ENCODE measurements at places on chromosomes 11 and 22.

GRCh38 chr11:95562196-95562921 is 227.2 kb downstream of the FAM76B start:
- no peak for DNase-seq

DNA sequence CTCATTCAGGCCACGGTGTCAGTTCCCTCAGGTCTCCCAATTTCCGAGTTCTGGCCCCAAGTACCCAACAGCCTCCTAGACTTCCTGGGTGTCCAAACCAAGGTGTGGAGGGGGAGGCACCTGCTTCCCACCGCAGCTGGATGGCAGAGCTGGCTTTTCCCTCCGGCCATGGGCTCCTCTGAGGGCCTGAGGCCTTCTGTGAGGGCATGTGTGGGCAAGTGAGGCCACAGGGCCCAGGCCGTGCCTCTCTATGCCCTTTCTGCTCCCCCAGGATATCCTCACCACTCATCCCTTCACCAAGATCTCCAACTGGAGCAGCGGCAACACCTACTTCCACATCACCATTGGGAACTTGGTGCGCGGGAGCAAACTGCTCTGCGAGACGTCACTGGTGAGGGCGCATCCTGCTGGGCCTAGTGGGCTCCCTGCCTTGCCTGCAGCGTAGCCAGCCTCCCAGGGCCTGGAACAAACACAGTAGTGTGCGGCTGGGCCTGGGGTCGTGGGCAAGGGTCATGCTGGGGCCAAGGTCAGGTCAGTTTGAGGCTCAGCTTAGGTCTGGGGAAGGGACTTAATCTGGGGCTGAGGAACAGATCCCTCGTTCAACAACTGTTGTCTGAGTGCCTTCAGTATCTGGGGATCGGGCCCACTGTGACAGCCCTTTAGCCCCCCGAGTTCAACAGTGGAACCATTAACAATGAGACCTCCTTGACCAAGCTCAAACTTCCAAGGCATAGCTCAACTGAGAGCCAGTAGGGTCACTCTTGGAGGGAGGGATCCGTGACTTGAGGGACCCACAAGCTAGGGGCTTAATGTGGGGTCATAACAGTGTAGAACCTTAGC is 85.8 kb downstream of the MYO7A start:
- DNase-seq = no peak

DNA sequence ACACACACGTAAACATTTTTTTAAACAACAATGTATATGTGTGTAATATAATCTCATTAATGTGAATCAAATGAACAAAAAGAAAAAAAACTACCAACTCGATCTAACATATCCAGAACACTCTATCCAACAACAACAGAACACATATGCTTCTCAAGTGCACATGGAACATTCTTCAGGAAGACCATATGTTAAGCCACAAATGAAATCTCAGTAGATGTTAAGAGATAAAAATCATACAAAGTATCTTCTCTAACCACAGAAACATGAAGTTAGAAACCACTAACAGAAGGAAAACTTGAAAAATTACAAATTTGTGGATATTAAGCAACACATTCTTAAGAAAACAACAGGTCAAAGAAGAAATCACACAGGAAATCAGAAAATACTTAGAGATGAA is 25.5 kb upstream of the TMEM45B start:
- DNase-seq = no peak

- DNase-seq = no peak
These were observed 53.3 kb downstream of the SMIM38 start for GRCh38 chr11:69209038-69209350.

DNA sequence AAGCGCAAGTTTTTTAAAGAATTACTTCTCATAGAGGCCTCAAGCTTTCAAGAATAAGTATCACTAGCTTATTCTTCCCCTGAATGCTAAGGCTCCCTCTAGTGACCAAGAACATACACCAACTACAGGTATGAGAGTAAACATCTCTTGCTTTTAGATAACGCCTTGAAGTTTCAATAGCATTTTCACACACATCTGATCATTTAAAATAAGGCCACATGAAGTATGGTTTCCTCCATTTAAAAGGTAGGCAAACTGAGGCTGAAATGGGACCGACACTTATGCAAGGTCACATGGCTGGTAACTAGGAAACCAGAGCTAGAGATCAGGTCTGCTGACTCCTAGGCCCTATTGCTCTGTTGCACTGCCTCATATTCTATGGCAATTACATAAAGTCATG is 66.5 kb downstream of the CCDC34 start:
- peak; percentile 58 for DNase-seq

DNA sequence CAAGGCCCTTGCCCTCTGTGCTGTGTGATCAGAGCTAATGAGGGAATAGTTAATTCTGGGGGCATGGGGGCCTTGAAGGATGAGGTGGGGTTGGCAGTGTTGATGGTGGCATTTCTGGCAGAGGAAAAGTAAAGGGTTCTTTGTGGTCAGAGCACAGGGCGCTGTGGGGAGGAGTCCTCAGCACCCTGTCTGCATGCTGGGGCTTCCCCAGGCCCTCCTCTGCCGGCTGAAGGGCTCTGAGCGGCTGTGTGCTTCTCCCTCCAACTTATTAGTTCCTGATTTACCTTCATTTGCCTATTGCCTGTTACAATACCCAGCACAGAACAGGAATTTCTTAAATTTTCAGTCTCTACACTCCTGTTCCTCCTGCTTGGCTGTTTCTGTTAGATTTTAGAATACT is 122.8 kb downstream of the HIPK3 start:
- no peak for DNase-seq

- DNase-seq = no peak
These were observed 974 bp downstream of the PPIL2 start for GRCh38 chr22:21666786-21667185.

GRCh38 chr11:72525466-72525865 is 91.1 kb upstream of the CLPB start:
- peak; percentile 25 for DNase-seq

DNA sequence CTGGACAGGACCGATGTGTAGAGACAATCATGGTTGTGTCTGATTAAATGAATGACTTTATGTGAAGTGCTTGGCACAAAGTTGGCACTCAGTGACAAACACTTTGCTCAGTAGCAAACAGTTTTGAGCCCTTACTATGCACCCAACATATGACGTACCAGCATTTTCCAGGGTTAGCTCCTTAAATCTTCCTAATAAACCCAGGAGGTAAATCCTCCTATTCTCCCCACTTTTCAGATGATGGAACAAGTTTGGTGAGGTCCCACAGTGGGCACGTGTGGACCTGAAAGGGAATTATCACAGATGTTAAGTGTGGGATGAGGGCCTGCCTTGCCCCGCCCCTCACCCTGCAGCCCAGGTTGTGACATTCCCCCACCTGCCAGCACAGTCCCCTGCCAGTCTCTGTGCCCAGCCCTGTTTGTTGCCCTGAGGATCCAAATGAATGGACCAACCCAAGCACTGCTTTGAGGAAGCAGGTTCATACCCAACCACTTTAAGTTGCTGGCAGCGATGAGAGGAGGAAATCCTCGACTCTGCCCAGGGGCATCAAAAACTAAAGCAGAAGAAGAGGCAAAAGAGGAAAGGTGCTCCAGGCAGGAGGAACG is 6.6 kb upstream of the CARD10 start:
- no peak for DNase-seq

DNA sequence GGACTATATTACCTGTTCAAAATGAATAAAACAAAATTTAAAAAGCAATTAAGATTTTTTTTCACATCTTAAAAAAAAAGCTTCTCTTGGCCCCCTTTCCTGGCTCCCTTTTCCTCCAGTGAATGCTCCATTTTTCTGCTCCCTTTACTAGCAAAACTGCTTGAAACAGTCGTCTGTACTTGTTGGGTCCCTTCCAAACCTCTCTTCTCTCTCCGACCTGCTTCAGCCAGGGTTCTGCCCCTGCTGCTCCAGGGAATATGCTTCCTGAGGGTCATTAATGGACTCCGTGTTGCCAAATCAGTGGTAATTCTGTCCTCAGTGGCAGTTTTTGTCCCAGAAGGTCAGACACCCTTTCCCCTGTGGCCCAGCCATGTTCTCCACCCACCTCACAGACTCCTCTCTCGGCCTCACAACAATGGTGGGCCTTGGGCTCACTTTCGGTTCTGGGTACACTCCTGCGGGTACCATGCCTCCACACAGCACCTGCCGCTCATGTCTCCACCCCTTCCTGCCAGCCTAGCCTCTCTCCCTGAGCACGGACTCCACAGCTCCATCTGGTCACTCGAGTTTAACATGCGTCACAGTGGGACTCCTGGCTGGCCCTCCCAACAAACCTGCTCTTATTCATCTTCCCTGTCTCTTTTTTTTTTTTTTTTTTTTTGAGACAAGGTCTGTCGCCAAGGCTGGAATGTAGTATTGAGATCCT is 7.8 kb upstream of the POLR3H start:
- no peak for DNase-seq

Data from hematopoietic multipotent progenitor cell treated with erythropoietin and hydrocortisone succinate and interleukin-3 and kit ligand, for 8 days (in vitro differentiated cells).